ENCODE measurements at places on chromosomes 11 and 22.
A peak's percentile ranks its signal among the peaks of the same experiment; 100 is the strongest.

- DNase-seq = no peak
Measured at GRCh38 chr11:82003024-82003423, 730.6 kb downstream of the FAM181B start.

- no peak for DNase-seq
Measured at GRCh38 chr22:43402128-43402527, 9.7 kb upstream of the MPPED1 start.

- no peak for DNase-seq
Measured at GRCh38 chr22:32623943-32624342, 149.3 kb downstream of the FBXO7 start.

- peak; percentile 37 for DNase-seq
Measured at GRCh38 chr11:73184953-73185671, 33.0 kb upstream of the P2RY2 start.

GRCh38 chr11:31810779-31811647 lies at the start of gene PAX6:
Gene PAX6, minus strand, starts transcription at chr11:31811322. Its CDS starts 4,911 bp downstream, at chr11:31806411.
- DNase-seq = no peak

DNA sequence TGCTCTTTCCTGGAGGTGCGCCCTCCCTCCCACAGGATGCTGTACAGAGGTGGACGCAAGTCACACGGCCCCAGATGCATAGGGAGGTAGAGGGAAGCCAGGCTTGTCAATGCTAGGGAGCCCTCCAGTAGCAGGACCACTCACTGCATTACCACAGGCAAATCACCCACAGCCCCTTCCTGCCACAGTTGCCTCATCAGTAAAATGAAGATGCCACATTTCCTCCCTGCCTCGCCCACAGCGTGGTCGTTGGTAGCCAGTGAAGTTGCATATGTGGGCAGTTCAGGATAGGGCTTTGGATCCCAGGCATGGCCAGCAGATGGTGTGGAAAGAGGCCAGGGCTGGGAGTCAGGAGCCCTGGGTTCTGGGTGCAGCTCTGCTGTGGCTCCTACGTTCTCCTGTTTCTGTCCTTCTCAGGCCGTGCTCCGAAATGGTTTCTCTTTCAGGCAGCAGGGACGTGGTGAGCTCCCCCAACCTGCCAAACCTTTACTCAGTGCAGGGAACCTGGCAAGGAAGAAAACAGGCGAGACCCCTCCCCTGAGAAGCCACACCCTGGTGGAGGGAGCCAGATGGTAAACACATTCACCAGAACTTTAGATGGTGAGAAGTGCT lies 22.6 kb downstream of the DAGLA start:
- no peak for DNase-seq

DNA sequence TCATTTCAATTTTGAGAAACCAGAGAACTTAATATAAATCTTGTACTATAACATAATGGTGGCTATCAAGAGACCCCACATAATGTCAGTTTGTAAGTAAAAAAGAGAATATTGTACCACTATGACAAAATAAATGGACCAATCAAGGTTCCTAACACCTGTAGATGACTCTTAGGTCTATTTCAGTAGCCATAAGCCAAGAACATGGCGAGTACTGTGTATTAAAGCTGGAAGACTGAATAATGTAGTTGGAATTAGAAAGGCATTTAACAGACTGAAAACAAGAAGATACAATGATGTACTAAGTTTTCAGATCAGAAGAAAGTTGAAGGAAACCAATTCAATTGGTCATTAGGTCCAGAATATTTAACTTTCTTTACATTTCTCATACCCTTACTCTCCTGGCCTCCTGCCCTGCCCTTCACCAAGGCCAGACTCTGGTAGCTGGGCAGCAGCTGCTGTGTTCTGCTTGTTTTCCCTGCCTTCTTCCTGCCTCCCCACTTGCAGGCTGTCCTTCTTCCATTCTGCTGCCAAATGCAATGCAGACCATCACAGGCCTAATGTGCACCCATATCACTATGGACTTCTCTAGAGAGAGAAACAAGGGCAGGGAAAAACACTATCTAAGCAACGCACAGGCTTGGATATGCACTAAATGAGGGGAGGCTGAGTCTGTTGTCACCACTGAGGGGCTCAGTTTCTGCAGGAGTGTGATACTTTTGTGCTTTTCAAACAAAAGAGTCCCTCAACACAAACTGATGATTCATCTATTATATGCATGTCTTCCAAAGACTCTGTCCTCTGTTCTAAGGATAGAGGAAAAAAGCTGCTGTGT lies 60.1 kb downstream of the RAB30 start:
- DNase-seq = no peak

DNA sequence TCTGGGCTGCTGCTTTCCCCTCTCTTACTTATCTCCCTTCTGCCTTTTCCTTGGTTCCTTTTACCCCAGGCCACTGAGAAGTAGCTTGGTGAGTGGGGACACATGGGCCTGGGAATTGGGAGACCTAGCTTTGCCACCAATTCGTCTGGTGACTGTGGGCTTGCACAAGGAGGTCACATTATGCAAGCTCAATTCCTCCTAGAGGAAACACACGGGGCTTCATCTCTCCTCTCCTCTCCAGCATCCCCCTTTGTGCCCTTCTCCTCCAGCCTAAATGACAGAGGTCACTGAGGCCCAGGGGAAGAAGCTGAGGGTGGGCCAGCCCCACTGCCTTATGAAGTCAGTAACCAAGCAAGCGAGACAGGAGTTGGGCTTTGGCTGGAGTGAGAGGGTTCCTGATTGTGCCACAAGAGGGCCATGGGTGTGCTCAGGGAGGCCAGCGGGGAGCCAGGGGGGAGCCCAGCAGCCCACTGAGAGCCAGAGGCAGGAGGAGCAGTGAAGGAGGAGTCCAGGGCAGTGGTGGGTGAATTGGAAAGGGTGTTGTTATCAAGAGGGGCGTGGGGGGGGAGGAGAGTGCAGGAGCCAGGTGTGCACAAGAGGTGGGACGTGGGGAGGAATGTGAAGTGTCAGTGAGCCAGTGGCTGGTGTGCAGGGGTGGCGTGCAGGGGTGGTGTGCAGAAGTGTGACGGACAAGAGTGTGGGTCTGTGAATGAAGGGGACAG lies 2.0 kb downstream of the CLCF1 start:
- no peak for DNase-seq

- no peak for DNase-seq
Measured at GRCh38 chr22:36363349-36363981, 24.3 kb downstream of the MYH9 start.

- DNase-seq = no peak
Measured at GRCh38 chr11:134481933-134482527, 70.0 kb upstream of the B3GAT1 start.

DNA sequence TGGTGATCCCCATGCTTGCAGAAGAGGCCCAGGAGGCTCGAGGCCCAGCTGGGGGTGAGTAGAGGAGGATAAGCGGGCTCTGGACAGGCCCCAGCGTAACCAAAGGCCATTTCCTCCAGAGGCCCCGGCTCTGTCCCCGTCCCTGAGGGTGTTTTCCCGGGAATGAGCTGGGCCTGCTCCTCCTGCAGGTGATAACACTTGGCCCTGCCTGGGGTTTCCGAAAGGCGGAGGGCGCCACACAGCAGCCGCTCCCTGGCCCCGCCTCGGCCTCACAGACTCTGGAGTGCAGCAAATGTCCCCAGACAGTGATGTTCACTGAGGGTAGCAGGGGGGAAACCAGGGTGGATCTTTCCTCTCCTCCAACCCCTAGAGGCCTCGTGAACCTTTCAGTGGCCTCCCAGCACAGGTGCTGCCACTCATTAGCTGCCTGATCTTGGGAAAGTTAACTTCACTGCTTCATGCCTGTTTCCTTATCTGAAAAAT lies 10.5 kb upstream of the MGAT3 start:
- no peak for DNase-seq

DNA sequence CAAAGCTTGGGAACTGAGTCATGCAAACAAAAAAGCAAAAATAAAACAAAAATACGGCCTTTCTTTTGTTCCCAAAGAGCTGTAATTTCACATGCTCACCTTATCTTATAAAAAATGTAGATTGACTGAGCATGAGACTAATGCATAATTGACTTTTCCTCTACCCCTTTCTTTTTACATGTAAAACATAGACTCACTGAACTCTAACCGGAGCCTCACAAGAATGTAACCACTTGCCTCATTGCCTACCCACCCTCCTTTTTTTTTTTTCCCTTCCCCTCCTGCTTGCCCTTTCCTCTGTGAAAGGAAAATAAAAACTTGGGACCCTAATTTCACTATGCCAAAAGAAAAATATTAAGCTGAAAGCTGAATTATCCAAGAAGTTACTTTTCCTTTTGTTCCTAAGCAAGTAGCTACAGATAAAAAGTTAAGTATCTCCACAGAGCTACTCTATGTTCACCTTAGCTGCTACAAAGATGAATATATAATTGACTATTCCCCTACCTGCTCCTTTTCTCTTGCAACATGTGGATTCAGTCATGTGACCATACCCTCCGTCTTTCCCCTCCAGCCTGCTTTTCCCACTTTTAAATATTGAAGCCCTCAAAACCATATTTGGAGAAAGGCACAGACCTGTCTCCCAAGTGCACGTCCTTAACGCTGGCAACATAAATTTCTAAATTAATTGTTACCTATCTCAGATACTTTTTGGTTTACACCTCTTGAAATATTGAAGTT lies 39.6 kb upstream of the WEE1 start:
- DNase-seq = no peak

- DNase-seq = no peak
Measured at GRCh38 chr22:29821291-29822016, 16.6 kb downstream of the ASCC2 start.

GRCh38 chr22:29726512-29727130 lies 6.8 kb downstream of the CABP7 start:
- DNase-seq = no peak

DNA sequence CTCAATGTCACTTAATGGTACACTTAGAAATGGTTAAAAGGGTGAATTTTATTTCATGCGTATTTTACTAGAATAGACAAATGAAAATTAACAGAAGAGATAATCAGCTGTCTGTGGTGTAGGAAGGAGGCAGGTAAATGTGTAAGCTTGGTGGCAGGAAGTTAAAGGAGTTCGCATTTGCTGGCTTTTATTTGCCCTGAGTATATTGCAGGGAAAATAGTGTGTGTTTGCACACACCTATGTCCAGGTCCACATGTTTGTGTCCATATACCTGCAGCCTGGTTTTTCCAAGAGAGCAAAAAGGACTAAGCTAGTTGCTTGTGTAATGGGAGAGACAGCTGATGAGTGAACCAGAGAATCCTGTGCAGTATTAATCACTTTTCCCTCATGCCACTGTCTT lies 16.0 kb downstream of the NTM start:
- DNase-seq = no peak

DNA sequence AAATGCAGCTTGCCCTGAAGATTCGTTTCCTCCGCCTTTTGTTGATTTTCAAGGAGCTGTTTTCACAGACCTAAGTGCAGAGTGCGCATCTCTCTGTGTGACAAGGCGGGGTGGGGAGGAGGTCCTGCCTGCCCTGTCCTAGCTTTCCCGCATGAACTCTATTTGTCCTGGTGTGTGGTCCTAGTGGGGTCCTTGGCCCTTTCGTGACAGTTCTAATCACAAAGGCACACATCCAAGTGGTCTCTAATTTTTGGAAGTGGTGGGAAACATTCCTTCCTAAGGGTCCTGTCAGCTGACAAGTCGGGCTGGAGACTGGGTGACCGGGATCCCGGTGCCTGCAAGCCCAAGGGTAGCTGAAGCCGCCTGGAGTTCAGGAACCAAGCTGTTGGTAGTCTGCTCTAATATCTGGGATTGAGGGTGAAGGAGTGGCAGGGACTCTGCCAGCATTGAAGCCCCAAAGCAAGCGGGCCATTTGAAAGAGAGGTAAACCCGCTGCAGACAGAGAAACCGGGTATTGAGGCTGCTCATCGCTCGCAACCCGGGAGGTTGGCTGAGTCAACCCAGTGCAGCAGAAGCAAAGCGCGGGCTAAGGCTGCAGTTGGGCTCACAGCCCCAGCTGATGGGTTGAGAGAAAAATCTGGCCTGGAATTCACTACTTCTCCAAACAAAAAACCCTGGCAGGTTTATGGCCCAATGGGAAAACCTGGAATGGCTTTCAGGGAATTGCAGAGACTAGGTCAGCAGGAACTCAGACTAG lies 28.1 kb upstream of the FBXO3 start:
- no peak for DNase-seq

DNA sequence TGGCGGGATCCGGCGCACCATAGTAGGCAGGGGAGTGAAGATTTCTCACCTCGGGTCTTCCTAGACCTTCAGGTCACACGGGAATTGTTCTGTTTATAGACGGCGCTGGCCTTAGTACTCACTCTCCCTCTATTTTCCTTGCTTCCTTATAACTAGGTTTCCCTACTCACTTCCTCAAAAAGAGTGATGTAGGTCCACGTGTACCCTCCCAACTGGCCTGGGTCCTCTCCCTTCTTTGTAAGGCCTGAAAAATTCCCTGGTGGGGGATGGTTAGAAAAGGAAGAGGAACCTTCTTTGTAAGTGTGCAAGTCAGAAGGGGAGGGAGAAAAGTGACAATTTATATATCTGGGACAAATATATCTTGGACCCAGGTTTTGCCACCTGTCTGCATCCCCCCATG lies 2.9 kb upstream of the TMEM9B start:
- DNase-seq = no peak

DNA sequence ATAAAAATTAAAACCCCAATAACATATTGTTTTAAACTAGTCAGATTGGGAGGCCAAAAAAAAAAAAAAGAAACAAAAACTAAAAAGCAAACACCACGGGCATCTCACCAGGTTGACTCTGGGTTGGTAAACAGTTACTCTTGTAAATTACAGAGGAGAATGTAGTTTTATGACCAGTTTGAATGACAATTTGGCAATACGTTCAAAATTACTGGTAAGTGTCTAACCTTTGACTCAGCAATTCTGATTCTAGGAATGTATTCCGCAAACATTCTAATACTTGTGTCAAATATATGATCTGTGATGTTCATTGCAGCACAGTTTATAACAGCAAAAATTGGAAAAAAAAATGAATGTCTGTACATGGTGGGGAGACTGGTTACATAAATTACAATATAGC lies 1376.0 kb downstream of the TBC1D22A start:
- no peak for DNase-seq

DNA sequence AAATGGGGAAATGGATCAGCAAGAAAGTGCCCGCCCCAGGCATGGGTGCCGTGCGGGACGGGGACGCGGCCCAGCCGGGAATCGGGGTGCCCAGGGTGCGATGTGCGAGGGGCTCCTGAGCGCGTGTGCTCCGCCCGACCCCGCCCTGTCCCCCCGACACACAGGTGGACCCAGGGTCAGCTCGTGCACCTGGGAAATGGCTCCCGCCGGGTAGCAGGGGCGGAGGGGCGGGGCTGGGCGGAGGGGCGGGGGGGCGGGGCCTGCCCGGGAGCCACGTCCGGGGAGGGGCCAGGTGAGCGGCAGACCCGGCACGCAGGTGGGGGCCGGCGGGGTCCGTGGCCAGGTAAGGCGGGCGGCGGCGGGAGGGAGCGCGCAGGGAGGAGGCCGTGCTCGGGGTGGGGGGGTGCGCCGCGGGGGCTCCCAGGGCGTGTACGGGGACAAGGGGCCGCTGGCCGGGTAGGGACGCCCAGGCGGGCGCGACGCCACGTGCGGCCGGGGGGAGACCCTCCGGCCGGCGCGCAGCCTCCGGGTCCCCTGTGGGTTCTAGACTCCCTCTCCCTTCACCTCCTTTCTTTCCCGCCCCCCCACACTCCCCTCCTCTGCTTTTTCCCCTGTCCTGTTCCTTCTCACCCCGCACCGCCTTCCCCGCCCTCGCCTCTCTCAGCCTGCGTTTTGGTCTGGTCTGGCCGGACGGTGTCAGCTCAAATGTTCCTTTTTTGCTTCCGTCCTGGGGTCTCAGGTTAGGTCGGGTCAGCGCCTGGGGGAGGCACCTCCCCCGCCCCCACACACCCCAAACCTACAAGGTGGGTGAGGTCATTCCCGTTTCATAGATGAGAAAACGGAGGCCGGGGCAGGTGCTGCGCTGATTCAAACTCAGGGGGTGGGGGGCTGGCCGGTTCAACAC lies at the start of gene ARHGAP8:
Gene ARHGAP8, plus strand, starts transcription at position 291 of the 904 bp plus-strand sequence. CDS start 33,953 bp downstream, outside the sequence.
- no peak for DNase-seq

Measured in central memory CD8-positive, alpha-beta T cell (primary cell).